ENCODE measurements at places on chromosomes 5 and 9.

DNA sequence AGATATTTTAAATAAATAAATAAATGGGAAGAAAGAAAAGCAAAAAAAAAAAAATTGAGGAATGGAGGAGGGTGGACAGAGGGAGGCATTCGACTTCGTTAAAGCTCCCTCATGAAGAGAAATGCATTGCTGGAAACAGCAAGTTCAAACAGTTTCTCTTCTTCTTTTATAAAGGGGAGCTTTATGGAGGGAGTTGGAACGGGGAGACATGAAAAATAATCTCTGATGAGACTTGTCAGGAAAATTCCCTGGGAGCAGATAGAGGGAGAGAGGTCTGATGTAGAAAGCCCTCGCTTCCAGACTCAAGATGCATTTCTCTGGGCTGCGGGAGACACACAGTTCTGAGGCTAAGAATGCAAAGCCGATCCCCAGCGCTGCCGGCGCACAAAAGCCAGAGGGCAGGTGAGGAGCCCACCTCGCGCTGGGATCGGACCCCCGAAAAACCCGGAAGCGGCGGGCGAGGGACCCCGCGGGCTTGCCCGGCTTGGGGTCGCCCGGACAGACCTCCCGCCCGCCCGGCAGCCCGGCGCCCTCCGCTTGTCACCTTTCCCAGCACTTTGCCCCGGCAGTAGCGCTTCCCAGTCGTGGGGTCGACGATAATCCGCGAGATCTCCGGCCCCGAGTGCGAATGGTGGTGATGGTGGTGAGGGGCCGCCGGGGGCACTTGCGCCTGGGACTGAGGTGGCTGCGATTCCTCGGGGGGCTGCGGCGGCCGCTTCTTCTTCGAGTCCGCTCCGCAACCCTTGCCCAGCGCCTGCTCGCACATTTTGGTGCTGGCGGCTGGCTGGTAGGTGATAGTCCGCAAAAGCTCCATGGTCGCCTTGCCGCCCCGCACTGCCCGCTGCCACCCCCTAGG, 512 bp downstream of the PLK2 start:
- DNase-seq: no peak

DNA sequence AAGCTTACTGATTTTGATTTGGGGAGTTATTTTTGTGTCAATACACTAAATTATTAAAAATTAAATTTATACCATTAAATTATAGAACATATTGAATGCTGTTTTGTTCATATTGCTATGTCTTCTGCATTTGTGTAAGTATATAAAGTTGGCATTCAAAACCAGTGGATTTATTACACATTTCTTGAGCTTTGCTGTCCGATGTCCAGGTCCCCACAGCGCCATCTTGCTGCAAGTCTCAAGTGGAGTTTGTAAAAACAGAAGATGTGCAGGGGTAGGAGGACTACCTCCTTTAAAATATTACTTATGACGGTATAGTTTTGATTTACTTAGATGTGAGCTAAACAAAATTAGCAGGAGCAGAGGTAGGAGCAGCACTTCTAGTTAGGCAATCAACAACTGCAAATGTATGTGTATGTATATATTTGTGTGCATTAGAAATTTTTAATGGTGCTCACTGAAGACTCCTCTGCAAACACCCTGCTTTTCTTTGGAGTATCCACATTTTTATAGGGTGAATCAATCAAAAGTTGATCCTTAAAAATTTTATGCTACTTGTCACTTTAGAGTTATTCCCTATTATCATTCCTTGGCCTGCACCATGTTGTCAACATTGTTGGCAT, 37.4 kb downstream of the CPEB4 start:
- DNase-seq: no peak

- DNase-seq: no peak
These were observed 433.2 kb downstream of the MAT2B start for GRCh38 chr5:163938595-163938994.

DNA sequence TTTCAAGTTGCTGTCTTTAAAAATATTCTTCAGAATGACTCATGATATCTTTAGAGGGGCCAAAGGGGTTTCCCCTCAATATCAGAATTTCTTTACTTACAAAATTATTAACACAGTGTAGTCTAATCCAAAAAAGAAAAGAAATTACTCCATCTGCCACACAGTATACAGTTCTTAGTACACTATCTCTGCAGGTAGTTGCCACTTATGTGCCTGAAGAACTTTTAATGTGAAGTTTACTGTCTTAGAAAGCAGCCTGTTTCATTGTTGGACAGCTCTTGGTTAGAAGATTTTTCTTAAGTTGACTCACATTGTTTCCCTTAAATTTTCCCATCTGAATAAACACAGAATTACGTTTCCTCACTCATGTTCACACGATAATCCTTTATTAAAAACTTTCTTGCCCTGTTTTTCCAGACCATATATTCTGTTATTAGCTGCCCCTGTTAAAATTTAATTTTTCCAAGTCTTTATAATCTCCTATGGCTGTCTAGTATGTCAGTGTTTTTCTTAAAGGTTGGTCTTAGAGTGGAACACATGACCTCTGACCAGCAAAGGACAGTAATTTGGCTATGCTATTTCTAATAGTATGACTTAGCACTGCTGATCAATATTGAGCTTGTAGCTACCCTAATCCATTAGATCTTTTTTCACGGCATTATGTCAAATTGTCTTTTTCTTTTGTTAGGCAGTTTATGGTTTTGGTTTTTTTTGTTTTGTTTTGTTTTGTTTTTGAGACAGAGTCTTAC, 21.8 kb upstream of the FKTN start:
- no peak for DNase-seq

- no peak for DNase-seq
These were observed 275.7 kb downstream of the BNC2 start for GRCh38 chr9:16594787-16595186.

- no peak for DNase-seq
These were observed 66.1 kb upstream of the SMC5 start for GRCh38 chr9:70192707-70193106.

All from stimulated activated CD8-positive, alpha-beta memory T cell treated with anti-CD3 and anti-CD28 coated beads, Interleukin-7, amount 100 ng/mL, for 24 hours (primary cell).